ENCODE measurements at places on chromosomes 16 and 17.

- no peak for DNase-seq
Observed at GRCh38 chr16:67518676-67519075, 10.0 kb upstream of the RIPOR1 start.

DNA sequence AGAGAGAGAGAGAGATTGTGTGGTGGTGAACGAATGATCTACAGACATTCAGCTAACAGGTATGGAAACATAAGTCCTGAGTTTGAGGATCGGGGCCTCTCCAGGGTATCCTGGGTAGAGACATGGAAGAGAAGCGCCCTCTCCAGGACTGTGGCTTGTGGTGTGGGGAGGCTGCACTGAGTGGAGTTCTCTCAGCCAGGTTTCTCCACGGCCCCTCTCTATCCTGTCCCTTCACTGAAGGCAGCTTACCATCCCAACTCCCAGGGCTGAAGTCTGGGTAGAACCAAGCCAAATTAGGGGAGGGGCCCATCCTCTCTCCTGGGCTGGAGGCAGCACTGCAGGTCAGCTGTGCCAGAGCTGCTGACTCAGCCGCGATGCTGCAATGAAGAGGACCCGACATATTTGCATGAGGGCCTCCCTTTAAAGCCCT, 6.2 kb downstream of the C1QL1 start:
- no peak for DNase-seq

DNA sequence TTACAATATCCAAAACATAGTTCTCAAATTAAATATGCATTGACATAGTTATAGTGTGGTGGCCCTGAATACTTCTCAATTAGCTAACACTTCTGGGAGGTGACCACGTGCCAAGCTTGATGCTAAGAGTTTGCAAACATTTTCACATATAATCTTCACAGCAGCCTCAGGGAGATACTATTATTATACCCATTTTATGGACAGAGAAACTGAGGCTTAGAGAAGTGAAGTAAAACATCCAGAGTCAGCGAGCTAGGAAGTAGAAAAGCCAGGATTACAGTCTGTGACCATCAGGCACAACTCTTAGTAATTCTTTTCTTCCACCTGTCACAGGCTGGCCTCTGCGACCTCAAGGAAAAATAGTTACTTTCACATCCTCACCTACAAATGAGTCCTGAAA, 102.2 kb upstream of the IRX6 start:
- no peak for DNase-seq

DNA sequence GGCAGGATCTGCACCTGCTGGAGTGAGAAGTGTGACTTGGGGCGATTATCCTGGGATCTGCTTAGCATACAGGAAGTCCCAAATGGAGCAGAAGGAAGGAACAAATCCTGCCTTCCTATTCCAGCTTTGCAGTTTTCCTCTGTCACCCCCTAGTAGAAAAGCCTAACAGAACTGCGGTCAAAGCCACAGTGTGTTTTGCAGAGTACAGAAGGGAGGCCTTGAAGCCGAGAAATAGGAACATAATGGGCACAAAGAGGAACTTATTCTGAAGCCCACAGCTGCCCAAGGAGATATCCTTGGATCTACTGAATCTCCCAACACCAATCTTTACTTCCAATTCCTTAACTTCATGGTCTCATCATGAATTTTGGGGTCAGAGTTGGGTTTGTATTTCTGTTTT, 8.5 kb downstream of the KRTAP1-5 start:
- DNase-seq, result no peak

GRCh38 chr17:58325289-58325726, 3.3 kb downstream of the TSPOAP1 start:
- no peak for DNase-seq

DNA sequence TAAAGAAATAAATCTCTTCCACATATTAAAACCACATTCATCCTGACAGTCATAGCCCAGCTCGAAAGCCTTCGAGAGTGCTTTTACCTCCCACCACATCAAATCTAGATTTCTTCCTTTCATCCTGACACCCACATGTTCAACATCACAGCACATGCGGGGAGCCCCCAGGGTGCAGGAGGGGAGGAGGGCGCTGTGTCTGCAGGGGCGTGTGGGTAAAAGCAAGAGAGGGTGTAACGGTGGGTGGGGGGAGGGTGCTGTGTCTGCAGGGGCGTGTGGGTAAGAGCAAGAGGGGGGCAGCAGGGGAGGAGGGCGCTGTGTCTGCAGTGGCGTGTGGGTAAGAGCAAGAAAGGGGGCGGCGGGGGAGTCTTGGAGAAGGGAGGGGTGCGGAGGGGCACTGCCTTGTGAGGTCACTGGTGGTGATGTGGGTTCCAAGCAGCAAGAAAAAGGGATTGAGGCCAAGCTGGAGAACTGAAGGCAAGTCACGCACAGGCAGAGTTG, 34.7 kb downstream of the ADCY9 start:
- DNase-seq, result peak; percentile 34

- no peak for DNase-seq
Observed at GRCh38 chr17:18187226-18187625, 3.6 kb downstream of the ALKBH5 start.

GRCh38 chr17:60971515-60972369, 294.1 kb downstream of the BCAS3 start:
- peak; percentile 8 for DNase-seq

- DNase-seq, result peak; percentile 27
Observed at GRCh38 chr16:46673320-46674013, 15.5 kb downstream of the VPS35 start.

GRCh38 chr17:15273141-15273793, 8.1 kb upstream of the PMP22 start:
- no peak for DNase-seq

DNA sequence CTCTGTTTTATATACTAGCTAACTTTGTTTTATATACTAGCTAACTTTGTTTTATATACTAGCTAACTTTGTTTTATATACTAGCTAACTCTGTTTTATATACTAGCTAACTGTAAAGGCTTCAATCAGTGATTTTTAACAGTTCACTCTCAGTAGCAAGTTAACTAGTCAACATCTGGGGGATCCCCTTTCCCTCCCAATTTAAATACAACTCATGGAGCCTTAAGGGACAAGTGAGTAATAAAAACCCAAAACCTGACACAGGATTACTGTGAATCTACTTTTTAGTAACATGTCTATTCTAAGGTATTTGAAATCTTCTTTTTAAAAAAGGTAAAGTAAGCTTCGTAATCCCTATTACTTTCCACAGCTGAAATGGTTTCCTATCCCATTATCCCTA, 32.2 kb downstream of the FAM222B start:
- no peak for DNase-seq

- DNase-seq, result peak; percentile 41
Observed at GRCh38 chr16:86566601-86566965, at the start of gene FOXC2. FOXC2 (plus strand) TSS chr16:86566829; CDS start chr16:86567336, 507 bp downstream.

GRCh38 chr16:56269811-56270684, 78.8 kb downstream of the GNAO1 start:
- no peak for DNase-seq

- DNase-seq, result no peak
Observed at GRCh38 chr17:16423226-16423872, 8.0 kb downstream of the TRPV2 start.

DNA sequence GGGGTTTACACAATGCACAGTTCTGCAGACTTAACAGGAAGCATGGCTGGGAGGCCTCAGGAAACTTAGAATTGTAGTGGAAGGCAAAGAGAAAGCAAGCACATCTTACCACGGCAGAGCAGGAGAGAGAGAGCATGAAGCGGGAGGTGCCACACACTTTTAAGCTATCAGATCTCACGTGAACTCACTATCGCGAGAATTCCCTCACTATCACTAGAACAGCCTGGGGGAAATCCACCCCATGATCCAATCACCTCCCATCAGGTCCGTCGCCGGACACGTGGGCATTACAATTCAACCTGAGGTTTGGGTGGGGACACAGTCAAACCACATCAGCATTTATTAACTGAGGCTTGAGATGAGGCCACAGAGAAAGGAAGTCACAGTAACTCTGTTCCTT, 326.7 kb downstream of the C16orf95 start:
- DNase-seq, result no peak

- no peak for DNase-seq
Observed at GRCh38 chr17:78922816-78923498, 2.2 kb downstream of the TIMP2 start.

DNA sequence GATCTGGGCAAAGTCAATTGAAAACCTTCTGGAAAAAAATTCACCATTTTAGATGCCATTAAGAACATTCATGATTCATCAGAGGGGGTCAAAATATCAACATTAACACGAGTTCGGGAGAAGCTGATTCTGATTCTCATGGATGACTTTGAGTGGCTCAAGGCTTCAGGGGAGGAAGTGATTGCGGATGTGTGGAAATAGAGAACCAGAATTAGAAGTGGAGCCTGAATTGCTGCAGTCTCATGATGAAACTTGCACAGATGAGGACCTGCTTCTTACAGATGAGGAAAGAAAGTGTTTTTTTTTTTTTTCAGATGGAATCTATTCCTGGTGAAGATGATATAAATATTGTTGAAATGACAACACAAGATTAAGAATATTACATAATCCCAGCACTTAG, 12.9 kb downstream of the ITGAX start:
- DNase-seq, result no peak

GRCh38 chr16:11354733-11355574, 9.7 kb downstream of the RMI2 start:
- DNase-seq, result peak; percentile 71

- DNase-seq, result no peak
Observed at GRCh38 chr16:73092236-73092781, 44.4 kb upstream of the ZFHX3 start.

DNA sequence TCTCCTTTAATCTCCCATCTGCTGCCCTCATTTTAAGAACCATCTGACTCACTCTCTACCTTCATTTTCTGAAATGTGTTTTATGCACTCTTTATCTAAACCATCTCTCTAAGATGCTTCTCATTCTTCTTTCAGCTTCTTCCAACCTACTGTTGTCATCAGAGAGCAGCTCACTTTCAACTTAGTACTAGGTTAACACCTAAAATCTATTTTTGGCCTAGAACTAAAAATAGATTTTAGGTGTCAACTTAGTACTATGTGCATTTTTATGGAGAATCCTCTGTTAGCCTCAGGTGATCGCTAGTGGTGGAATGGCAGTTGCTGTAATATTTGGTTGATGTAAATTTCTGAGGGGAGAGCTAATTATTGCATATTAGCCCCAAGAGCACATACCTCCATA, 277.1 kb downstream of the KCNJ2 start:
- no peak for DNase-seq

DNA sequence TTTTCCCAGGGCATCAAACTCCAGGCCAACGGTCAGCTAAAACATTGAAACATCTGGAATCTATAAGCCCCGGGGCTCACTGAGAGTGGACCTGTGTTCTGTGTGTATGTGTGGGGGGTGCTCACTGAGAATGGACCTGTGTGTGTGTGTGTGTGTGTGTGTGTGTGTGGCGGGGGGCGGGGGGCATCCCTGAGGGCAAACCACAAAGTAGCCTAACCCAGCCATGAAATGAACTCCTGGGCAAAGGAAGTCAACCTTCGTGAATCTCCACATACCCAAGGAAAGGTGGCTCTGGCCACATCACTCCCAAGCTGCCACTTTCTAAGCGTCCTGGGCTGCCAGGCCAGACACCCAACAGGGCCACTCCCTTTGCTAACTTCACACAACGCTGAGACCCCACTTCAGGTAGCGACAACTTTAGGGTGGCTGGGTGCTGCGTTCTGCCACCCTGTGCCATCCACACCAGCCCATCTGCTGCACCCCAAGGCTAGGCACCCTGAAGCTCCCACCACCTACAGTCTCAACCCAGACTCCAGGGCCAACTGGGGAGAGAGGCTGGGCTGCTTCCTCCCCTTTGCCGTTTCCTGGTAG, 1.6 kb downstream of the MAFG start:
- DNase-seq, result no peak

- DNase-seq, result no peak
Observed at GRCh38 chr16:79918916-79919315, 318.4 kb upstream of the MAF start.

- DNase-seq, result no peak
Observed at GRCh38 chr17:428414-428813, 75.8 kb upstream of the RPH3AL start.

- DNase-seq, result no peak
Observed at GRCh38 chr17:29190592-29191207, 10.5 kb upstream of the MYO18A start.

GRCh38 chr16:85391769-85392583, 221.1 kb upstream of the GSE1 start:
- DNase-seq, result no peak

DNA sequence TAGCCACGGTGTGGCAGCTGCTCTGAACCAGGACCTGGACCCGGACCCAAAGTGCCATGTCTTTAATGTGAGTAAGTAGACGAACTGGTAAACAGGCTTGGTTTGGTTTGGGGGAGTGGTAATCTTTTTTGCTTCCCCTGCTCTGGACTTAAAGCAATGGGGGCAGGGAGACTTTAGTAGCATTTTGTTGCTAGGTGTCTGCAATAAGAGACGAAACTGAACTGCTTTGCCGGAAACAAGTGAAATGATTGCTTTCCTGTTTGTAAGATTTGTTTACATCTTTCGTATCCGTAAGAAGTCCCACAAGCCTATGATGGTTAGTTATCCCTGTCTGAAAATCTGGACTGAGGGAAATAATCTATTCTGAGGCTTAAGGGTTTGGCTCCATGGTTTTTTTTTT, 21.5 kb downstream of the PRCD start:
- no peak for DNase-seq

DNA sequence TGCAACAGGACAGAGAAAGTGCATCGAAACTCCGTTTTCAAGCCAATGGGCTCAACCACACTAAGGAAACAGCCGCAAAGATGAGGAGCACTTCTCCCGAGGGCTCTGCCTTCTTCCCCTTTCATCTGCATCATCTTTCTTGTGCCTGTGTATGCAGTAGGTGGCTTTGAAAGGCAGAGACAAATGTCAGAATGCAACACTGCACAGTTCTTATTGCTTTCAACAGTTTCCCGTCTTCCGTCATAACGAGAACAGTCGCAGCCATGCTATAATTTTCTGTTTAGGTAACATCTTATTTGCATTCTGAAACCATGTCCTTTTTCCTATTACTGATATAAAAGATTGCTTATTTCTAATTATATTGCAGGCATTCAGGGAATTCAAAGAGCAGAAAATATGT, 205.2 kb downstream of the SLC39A11 start:
- DNase-seq, result no peak

DNA sequence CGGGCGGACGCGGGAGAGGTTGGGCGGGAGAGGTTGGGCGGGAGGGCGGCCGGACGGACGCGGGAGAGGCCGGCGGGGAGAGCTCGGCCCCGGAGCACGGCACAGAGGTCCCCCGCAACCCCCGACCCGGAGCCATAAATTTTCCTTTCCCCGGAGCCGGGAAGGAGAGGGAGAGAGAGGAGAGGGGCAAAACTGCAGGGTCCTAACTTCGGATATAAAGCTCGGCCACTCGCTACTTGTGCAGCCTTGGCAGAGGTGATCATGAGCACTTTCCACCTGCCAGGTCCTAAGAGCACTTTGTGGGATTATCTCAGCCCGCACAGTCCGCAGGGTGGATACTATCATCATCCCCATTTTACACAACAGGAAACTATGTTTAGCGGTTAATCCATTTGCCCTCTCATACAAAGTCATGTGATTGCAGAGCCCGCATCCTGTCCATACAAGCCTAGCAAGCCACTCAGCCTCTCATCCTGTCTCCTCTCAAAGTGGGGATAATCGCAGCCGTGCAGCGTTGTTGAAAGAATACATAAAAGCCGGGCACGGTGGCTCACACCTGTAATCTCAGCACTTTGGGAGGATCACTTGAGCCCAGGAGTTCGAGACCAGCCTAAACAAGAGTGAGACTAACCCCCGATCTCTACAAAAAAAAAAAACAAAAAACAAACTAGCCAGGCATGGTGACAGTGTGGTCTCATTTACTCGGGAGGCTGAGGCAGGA, 780 bp upstream of the DCAKD start:
- DNase-seq, result no peak

Data from activated CD4-positive, alpha-beta T cell treated with anti-CD3 and anti-CD28 coated beads, Interleukin-2, amount 50 U/mL, for 4 hours (primary cell).